ENCODE measurements at places on chromosomes 3 and 15.
A peak's percentile ranks its signal among the peaks of the same experiment; 100 is the strongest.

DNA sequence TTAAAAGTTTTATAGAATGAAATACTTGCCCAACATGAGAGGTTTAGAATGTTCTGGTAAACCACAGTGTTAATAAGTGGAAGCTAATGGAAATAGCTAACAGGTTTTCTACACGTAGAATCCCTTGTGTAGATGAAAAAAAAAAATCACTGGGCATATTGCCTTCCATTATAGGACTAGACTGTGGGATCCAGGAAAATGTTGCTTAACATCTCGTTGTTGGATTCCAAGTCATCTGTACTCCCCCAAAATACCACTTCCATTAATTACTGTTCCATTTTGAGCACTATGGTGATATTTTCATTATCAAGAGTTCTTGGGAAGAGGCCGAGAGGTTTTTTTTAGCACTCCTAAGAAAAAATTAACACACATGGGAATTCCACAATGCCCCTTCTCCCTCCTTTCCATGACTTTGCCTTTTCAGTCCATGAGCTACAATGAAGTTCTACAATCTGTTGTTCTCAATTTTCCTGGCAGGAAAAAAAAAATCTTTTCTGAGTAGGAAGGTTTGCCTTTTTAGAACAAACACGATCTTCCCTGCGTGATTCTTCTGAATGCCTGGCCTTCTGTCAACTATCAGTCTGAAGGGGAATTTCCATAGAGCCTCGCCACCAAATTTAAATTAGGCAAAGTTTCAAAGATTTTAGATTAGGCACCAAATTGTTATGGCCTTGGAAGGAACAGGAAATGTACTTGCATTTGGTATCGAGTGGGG, 74.4 kb upstream of the CTDSPL start:
- DNase-seq = no peak

GRCh38 chr3:72352176-72352575, 496.1 kb downstream of the SHQ1 start:
- DNase-seq = peak; percentile 3

GRCh38 chr3:152283492-152284381, 15.0 kb downstream of the MBNL1 start:
- DNase-seq = no peak

DNA sequence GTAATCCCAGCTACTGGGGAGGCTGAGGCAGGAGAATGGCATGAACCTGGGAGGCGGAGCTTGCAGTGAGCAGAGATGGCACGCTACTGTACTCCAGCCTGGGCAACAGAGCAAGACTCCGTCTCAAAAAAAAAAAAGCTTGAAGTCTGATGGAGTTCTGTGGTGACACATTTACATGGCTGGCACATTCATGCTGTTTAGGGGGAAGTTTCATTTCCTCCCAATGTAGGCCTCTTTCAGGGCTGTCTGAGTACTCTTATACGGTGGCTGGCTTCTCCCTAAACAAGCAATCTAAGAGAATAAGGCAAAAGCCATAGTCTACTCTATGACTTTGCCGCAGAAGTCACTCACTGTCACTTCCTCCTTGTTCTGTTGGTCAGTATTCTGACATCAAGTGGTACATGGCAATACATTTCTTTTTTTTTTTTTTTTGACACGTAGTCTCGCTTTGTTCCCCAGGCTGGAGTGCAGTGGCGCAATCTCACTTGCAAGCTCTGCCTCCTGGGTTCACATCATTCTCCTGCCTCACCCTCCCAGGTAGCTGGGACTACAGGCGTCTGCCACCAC, 41.2 kb downstream of the OIP5 start:
- no peak for DNase-seq

DNA sequence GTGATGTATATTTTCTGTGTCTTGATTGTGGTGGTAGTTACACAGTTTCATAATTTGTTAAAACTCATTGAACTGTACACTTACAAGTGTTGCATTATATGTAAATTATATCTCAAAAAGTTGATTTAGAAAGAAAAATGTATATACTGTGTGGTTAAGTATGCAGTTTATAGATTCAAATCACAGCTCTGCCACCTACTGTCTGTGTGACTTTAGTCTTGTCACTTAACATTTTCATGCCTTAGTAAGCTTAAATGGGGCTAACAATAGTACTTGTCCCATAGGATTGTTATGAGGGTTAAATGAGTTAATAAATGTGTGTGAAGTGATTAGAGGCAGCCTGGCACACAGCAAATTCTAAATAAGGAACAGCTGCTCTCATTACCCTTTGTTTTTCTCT, 120.9 kb upstream of the P2RY1 start:
- no peak for DNase-seq

- no peak for DNase-seq
Measured at GRCh38 chr15:74604983-74605794, 10.4 kb upstream of the CLK3 start.

DNA sequence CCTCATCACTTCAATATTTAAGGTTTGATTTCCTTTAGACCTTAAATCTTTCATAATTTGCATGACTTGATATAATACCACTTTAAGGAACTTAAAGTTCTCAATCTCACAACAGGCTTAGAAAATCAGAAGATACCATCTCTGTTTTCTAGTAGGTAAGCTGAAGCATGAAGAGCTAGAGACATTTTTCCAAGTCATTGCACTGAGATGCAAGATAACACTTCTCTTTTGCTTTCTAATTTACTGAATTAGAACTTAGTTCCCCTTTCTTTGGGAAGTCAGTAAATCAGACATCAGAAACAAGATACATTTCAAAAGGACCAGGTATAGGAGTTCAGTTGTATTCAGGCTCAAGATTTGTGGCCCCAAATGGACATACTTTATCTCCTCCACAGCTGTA, 79.7 kb downstream of the DZIP3 start:
- no peak for DNase-seq

DNA sequence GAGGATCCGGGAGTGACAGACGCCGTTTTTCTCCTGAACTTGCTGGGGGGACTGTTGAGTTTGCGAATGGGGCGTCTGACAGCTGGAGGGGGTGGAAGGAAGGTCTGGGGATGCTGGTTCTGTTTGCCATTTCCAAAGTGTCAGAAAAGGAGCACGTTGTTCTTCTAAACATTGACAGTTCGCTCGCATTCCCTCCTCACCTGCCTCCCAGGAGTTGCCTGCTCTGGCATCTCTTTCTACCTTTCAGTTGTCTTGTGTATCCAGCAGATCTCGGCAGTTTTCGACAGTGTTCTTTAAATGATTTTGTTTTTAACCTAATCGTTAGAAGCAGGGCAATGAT, 829 bp downstream of the SELENOT start:
- peak; percentile 62 for DNase-seq

- DNase-seq = no peak
Measured at GRCh38 chr3:21505711-21506460, 245.1 kb downstream of the ZNF385D start.

GRCh38 chr3:5181469-5182141, 5.9 kb upstream of the EDEM1 start:
- no peak for DNase-seq

DNA sequence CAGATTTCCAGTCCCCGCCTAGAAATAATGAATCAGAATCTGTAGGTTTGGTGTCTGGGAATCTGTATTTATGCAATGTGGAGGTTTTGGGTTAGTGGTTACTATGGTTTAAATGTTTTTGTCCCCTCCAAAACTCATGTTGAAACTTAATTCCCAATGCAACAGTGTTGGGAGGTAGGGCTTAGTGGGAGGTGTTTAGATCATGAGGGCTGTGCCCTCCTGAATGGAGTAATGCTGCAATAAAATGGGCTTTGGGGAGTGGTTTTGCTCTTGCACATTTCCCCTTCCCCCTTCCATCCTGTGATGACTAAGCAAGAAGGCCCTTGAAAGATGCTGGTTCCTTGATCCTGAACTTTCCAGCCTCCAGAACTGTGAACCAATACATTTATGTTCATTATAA, 9.2 kb upstream of the RFC4 start:
- no peak for DNase-seq

Measured in NCI-H524 (cell line).